Upper lobe of right lung (tissue), 1 donor: ENCODE measurements at places on chromosomes 12 and 14.

DNA sequence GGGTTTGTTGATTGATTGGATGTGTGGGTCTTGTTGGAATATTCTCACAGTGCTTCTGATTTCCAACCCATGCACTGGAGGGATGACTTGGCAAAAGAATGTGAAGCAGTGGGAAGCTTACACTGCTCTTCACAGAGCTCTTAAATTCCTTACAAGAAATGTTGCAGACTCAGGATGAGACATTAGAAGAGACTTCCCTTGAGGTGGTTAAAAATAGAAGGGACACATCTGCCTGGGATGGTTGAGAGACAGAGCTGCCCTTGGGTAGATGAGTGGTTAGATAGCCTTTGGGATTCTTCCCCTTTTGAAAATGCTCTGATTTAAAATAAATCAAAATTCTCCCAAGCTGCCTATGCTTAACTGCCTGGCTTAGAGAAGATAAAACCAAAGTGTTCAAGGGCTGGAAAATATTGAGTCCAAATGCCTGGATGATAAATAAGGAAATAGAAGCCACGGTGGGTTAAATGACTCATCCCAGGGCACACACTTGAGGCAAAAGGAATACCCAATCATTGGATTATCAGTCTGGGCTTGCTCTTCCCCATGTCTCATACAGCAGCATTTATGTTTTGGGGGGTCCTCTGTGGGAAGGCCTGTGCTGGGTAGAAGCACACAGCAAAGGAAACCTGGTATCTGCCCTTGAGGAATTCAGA lies 264.3 kb downstream of the AKAP6 start:
- DNase-seq: no peak

DNA sequence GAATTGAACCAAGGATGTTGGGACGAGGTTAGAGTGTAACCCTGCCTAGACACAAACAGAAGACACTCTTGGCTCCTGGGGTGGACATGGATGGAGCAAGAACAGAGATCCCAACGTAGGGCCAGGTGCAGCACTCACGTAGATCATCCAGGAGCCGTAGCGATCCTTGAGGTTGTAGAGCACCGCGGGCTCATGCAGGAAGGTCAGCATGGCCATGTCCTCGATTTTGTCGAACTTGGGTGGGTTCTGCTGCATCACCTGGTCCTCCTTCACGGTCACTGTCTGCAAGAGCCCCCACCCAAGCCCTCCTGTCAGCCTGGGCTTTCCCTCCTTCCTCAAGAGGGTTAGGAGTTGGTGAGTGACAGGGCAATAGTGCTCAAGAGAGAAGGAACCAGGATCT lies 2.5 kb downstream of the MYH7 start:
- DNase-seq: no peak

DNA sequence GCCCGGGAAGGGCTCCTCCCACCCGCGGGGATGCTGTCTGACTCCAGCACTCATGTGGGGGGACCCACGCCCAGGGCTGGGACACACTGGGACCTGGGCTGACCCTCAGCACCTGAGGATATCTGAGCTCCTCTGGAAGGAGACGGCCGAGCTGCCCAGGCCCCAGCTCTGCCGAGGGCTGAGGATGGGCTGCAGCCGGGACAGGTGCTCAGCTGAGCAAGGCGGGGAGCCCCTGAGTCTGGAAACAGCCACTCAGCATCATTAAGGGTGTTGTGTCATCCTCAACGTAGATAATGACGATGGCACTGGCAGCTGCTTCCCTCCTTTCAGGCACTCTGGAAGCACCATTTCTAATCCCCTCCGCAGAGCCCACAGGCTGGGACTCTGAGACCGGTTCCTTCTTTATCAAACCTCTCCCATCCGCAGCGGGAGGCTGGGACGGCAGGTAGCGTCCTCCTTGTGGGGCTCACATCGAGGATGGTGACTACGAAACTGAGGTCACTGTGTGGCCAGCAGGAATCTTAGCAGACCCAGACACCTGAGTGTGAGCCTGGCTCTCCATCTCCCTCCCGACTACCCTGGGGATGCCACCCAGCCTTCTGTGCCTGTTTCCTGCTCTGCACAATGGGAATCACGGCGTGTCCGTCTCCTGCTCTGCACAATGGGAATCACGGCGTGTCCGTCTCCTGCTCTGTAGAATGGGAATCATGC lies 26.7 kb upstream of the SFSWAP start:
- no peak for DNase-seq

DNA sequence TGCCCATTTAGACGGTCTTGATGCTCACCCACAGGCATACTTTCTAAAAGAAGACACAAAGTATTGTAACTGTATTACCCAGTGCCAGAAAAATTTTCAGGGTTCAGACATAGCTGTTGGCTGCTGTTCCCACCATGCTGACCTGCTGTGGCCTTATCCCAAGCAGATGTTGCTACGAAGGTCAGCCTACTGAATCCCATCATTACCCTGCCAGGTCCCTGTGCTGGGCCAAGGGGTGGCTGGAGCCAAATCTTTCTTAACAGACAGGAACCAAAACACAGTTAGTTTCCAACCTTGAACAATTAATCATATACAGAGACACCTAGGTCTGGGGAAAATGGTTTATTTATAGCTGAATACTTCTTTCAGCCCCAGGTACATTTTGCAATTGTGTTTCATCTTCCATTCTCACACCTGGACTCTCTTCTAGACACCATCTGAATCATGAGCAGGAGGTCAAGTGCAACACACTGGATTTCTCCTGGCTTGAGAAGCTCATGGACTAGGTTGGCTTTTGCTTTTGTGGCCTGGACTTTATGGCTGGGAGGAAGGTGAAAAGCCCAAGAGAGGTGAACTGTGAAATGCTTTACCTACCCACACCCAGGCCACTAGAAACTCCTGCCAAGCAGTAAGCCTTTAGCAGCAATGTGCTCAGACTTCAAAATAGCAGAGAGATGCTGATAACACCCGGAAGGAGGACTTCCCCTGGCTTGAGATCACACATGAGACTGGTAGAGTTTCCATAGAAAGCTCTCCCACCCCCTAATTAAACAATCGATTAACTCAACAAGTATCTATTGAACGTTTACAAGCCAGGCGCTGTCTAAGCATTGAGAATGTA lies 150.1 kb downstream of the SUDS3 start:
- DNase-seq: no peak

- no peak for DNase-seq
Observed at GRCh38 chr12:16344269-16344668, 3.2 kb upstream of the MGST1 start.

GRCh38 chr12:24979329-24979728 lies 30.4 kb upstream of the BCAT1 start:
- DNase-seq: no peak

- DNase-seq: no peak
Observed at GRCh38 chr12:120438495-120439198, 734 bp downstream of the COX6A1 start.

GRCh38 chr14:33943096-33943883 lies 7.6 kb downstream of the EGLN3 start:
- no peak for DNase-seq

DNA sequence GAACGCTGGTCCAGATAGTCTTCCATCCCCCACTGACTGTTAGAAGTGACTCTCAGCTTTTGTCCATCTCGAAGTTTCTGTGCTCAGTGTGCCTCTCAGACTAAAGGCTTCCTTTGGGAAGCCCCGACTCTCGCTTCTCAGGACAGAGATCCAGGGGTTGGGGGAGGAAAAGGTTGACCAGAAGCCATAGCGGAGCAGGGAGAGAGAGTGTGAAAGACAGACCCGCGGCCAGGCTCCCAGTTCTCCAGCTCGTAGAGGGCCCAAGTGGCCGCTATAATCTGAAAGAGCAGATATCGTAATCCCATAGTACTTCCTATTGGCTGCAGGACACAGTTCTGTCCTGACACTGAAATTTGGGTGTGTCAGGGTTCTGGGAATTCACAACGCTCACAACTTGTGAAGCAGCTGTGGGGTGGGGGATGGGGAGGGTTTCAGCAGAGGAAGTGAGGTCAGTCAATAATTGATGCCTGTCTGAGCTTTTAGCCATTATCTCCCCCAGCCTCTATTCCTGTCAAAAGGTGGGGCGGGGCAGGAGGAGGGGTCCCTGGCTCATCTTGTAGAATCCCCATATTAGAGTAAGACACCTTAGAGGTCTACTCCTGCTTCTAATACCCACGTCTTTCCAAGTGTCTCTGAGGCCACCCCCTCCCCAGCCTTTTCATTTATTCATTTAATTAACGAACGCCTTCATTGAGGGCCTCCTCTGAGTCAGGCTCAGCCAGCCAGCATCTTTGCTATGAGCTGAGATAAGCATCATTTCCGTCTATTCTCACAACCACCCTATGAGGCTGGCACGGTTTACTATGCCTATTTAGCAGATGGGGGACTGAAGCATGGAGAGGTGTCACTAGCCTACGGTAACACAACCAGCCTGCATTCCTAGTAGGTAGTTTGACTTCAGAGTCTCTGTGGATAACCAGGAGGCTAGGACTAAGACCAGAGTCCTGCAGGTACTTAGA lies 1.6 kb upstream of the ACVRL1 start:
- DNase-seq: no peak

GRCh38 chr12:11509326-11509725 lies 114.0 kb upstream of the PRB2 start:
- DNase-seq: no peak

DNA sequence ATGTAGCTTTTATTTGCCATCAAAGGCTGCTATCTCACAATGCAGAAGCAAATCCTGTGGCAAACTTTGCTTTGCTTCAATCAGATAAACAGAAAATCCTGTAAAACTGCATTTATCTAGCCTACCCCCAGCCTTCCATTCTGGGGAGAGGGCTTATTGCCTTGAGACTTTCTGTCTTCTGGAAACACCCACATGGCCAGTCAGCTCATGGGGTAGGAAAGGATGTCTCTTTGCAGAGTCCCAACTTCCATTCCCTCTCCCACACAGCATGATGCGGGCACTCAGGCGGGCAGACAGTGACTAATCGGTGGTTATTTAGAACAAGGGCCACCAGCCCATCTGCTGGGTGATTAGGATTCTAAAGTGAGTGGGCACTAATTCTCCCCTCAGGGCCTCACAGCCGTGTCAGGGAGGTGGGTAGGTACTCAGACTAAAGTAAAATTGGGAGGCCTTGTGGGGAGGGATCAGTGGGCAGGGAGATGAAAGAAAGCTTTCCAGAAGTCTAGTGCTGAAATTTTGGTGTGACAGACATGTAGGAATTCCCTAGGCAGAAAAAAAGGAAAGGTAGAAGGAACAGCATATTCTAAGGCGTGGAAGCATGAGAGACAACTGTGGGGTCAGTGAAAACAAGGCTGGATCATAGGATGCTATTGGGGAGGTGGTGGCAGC lies 720.5 kb downstream of the VRK1 start:
- DNase-seq: no peak

DNA sequence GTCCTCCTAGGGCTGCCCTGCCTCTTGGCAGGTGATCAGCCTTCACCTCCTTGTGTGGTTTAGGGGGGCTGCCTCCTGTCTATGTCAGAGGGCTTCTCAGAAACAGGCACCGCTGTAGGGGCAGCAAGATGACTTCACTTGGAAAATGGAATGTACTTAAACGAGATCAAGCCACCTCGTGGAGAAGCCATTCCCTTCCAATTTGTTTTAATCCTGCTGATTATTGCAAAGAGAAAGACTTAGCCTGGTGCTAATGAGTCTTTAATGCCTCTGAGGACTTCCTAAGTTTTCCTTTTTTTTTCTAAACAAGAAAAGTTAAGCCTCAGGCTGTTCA lies 62.3 kb upstream of the RFLNA start:
- no peak for DNase-seq

DNA sequence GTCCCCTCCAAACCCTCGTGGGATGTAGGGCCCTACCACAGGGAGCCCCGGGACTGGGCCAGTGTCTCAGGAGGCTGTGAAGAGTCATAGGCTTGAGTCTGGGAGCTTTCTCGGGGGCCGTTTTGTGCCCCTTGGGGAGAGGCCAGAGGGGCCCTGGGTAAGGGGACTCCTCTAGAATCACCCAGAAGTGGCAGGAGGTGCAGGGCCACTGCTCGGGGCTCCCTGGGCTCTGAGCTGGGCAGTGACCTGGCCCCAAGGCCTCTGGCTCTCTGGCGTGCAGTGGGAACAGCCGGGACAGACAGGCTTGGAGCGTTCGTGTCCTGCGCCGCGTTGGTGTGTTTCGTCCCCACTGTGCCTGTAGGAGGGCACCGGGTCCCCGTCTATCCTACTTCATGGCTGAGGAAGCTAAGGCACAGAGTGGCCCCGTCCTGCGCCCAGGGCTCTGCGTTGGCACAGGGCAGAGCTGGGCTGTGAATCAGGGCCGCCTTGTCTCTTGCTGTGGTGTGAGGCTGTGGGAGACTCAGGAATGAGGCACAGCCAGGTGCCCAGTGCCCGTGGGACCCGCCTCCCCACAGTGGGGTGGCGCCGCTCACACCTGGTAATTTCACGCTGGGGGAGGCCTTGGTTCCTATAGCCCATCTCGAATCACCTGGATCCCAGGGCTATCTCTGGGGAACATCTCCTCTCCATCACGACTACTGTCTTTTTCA lies 23.8 kb upstream of the KIF26A start:
- peak; percentile 60 for DNase-seq

DNA sequence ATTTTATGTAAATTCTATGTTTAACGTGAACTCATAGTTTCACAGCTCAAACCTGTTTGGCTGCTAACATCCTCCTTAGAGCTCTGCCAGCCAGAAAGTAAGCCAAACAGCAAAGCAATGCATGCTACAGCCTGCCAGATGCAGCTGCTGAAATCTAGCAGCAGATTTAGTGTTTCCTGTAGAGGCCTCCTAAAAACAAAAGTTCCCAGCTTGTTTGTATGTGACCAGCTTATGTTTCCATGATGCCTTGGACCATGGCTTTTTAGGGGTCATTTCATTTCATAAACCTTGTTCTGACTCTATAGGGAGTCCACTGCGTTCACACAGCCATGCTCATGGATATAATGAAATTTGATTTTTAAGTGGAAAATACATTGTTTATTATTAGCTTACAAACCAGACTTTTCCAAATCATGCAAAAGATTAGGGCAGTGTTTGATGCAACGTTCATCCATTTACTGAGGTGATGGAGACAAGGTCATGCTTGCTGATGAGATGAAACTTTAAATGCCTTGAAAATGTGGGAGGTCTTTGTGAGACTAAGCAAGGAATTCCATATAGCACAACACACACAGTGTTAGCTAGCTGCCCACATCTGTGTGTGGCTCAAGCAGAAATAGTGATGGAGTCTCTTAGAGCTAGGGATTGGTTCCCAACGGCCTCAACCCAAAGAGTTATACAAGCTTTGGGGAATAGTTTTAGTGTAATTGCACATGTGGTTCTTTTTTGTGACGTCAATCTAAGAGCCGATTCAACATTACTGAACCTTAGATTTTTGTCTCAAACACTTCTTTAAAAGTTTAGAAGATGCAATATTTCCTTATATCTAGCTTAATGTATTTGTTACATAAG lies 157.5 kb upstream of the LRIG3 start:
- no peak for DNase-seq

- no peak for DNase-seq
Observed at GRCh38 chr12:99911967-99912366, 72.8 kb downstream of the ANKS1B start.

GRCh38 chr14:53237488-53237887 lies 84.4 kb upstream of the DDHD1 start:
- no peak for DNase-seq
